Suprapubic skin (tissue), 4 donors: ENCODE measurements at places on chromosomes 6 and 20.
A peak's percentile ranks its signal among the peaks of the same experiment; 100 is the strongest.

DNA sequence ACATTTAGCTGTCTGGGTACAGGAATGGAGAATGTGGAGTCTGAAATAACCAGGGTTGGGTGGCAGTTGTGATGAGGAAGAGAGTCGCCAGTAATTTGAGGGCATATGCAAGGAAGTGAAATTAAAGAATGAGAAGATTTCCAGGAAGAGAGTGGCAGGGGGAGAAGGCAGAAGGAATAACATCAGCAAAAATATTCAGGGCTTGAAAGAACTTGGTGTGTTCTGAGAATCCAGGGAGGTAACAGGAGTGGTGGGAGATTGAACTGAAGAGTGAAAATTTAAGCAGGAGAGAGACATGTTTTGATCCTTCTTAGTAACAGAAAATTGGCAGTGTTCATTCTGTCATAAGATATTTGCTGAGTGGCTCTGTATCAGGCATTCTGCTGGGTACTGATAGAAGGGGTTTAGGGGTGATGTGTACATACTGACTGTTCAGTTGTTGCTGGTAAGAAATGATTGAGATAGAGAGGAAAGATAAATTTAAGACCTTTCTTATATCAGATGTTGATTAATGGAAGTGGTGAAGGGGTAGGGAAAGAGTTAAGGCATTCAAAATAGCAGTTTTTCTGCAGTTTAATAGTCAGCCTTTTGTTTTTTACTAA, 54.7 kb downstream of the PHF20 start:
- H3K27me3 ChIP-seq, result no peaks in the 10 kb centered on the region
- H3K27ac ChIP-seq, result no peak overlapping the region
- H3K4me1 ChIP-seq, result peaks cover 12% of the 10 kb centered on the region
- H3K36me3 ChIP-seq, result no peaks in the 10 kb centered on the region

DNA sequence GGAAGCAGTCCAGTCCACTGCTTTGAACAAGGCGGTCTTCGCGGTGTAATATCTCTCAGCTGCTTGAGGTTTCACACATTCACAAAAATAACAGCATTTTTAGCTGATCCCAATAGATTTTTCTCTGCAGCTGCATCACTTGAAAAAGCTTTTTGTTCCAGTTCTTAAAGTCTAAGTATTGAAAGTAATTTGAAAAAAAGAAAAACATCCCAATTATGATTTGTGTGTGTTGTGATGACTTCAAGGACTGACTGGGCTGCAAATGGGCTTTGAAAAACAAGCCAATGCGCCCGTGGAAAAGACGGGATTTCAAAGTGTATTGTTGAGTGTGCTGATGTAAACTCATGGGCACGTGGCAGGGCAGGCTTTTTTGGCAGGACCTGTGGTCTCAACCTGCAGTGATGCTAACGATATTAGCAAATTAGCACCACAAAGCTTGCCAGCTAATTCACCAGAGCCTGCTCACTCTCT, 151.1 kb downstream of the TMEM242 start:
- H3K27ac ChIP-seq, result no peak overlapping the region
- H3K27me3 ChIP-seq, result no peaks in the 10 kb centered on the region
- H3K4me3 ChIP-seq, result no peak overlapping the region
- DNase-seq, result no peak
- peaks cover 27% of the 10 kb centered on the region for H3K36me3 ChIP-seq

- peaks cover 29% of the 10 kb centered on the region for H3K36me3 ChIP-seq
- H3K4me1 ChIP-seq, result peaks cover 22% of the 10 kb centered on the region
- H3K4me3 ChIP-seq, result no peak overlapping the region
- H3K27me3 ChIP-seq, result no peaks in the 10 kb centered on the region
- no peak overlapping the region for H3K27ac ChIP-seq
- no peak for DNase-seq
These were observed 47.9 kb upstream of the RNF8 start for GRCh38 chr6:37305841-37306425.

DNA sequence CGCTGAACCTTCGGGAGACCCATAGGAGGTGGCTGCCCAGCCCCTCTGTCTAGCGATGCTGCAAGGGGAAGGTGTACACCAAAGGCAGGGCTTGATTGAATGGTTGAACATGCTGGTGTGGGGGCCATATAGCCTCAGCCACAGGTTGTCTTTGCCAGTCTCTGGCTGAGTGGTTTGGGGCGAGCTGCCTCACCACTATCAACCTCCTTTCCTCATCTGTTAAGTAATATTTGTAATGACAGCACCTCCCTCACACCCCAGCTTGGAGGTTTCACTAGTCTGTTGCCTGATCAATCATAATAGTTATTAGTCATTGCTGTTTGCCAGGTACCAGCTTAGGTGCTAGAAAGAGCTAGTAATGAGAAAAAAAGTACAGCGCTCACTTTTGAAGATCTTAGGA, 11.8 kb upstream of the ZNF831 start:
- no peak overlapping the region for H3K27ac ChIP-seq
- H3K36me3 ChIP-seq, result no peaks in the 10 kb centered on the region
- H3K4me3 ChIP-seq, result no peak overlapping the region
- H3K4me1 ChIP-seq, result peaks cover 74% of the 10 kb centered on the region
- DNase-seq, result no peak

GRCh38 chr6:11006061-11006460, 38.0 kb downstream of the ELOVL2 start:
- no peak for DNase-seq
- no peak overlapping the region for H3K4me3 ChIP-seq
- H3K27ac ChIP-seq, result no peak overlapping the region

GRCh38 chr6:25232479-25232878, 46.7 kb upstream of the CARMIL1 start:
- no peak overlapping the region for H3K27ac ChIP-seq
- peaks cover 16% of the 10 kb centered on the region for H3K4me1 ChIP-seq
- peak overlapping the region; percentile 10 for H3K4me3 ChIP-seq
- DNase-seq, result peak; percentile 80
- H3K27me3 ChIP-seq, result no peaks in the 10 kb centered on the region

DNA sequence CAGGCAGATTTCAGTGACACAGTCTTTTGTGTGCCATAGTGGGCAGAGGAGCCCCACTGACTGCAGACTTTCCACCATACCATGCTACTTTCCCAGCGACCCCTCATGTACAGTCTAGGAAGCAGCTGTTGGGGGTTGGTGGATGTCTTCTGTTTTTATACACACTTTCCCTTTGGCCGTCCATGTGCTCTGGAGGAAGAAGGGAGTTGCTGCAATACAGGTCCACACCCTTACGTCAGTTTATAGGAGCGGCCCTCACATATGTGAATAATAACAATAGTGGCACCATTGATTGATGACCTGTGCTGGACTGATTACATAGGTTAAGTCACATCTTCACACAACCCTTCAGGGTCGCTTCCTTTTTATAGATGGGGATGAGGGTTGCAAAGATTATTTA, 17.5 kb upstream of the CCN2 start:
- no peaks in the 10 kb centered on the region for H3K36me3 ChIP-seq
- no peak overlapping the region for H3K4me3 ChIP-seq
- H3K27me3 ChIP-seq, result no peaks in the 10 kb centered on the region
- H3K4me1 ChIP-seq, result no peaks in the 10 kb centered on the region
- H3K27ac ChIP-seq, result no peak overlapping the region

- DNase-seq, result no peak
- H3K4me3 ChIP-seq, result no peak overlapping the region
- H3K4me1 ChIP-seq, result peaks cover 25% of the 10 kb centered on the region
- H3K27me3 ChIP-seq, result no peaks in the 10 kb centered on the region
- H3K27ac ChIP-seq, result no peak overlapping the region
- no peaks in the 10 kb centered on the region for H3K36me3 ChIP-seq
These were observed 59.2 kb upstream of the CEP85L start for GRCh38 chr6:118710616-118711015.

- H3K36me3 ChIP-seq, result no peaks in the 10 kb centered on the region
- no peak for DNase-seq
- no peaks in the 10 kb centered on the region for H3K27me3 ChIP-seq
- peaks cover 3% of the 10 kb centered on the region for H3K4me1 ChIP-seq
- H3K27ac ChIP-seq, result no peak overlapping the region
- H3K4me3 ChIP-seq, result no peak overlapping the region
These were observed 100.2 kb upstream of the AKAP12 start for GRCh38 chr6:151139524-151139923.

DNA sequence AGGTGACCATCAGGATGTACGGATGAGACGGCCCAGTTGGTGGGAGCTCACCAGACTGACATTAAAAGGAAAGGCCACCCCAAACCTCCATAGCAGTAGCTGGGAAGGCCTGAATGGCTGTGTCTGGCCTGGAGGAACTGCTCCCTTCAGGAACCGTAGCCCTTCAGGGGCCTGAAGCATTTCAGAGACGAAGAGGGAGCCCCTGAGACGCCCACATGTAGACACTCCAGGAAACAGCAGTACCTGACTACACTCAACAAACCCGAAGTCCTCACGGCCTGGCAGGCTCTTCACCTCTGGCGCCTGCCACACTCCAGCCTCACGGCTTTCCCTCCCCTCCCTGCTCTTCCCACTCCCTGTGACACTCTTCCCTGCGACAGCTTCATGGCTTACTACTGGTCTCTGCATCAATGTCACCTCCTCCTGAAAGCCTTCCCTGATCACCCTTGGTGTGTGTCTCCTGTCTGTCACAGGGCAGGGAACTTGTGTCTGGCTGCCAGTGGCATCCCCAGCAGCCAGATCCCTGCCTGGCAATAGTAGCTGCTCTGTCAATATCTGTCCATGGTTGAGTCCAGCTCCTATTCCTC, 14.6 kb upstream of the STX16 start:
- H3K27me3 ChIP-seq, result no peaks in the 10 kb centered on the region
- no peak overlapping the region for H3K27ac ChIP-seq
- no peak for DNase-seq
- H3K4me1 ChIP-seq, result no peaks in the 10 kb centered on the region
- no peaks in the 10 kb centered on the region for H3K36me3 ChIP-seq

DNA sequence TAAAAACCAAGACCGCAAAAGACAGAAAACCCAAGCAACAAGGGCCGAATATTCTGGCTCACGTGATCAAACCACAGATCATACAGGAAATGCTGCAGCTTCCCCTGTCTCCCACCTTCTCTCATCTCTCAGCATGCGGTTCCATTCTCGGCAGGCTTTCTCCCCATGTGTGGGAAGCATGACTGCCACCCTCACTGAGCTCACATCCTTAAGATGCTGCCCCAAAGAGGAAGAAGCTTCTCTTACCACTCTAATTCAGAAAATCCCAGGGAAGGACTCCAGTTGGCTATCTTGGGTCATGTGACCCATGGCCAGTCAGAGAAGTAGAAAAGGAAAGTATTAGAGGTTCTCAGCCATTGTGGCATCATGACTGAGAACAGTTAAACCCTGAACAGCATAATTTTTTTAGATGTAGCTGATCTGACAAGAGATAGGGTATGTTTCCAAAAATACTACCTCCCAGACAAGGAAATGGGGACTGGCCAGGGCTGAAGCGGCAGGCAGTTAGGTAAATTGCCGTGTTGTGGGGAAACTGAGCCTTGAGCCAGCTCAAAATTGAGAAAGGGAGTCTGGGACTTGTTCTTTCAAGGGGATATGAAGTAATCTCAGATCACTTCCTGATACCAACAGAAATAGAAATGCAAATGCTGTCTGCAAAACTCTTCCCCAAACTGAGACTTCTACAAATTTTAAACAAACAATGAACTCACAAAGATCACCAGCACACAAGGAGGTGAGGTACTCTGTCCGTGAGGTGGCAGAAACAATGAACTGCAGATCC, 37.1 kb upstream of the GRM4 start:
- no peak overlapping the region for H3K27ac ChIP-seq
- H3K27me3 ChIP-seq, result no peaks in the 10 kb centered on the region
- H3K4me3 ChIP-seq, result no peak overlapping the region
- DNase-seq, result peak; percentile 47
- no peaks in the 10 kb centered on the region for H3K36me3 ChIP-seq
